ENCODE measurements at places on chromosomes 11 and 22. TPM values are rescaled to one million over a fixed set of nuclear protein-coding genes. Genes with fewer than 3 reads are reported as not detected.

Gene KDM4D
- 0.75 TPM for total RNA-seq

Gene OR4C16
- total RNA-seq = not detected

Gene CARS1
- total RNA-seq = 37.7 TPM

Gene GAL3ST1
- total RNA-seq = 1.2 TPM

Gene SLC35E4
- total RNA-seq = 5.0 TPM

Gene CCDC134
- 4.1 TPM for total RNA-seq

Gene NRIP3
- total RNA-seq = 2.6 TPM

Gene ACRV1
- total RNA-seq = not detected

Gene FOLR2
- total RNA-seq = 27.7 TPM

Gene GGTLC2
- total RNA-seq = not detected

Gene MRPL11
- 33.5 TPM for total RNA-seq

Gene VSTM5
- 0.87 TPM for total RNA-seq

Gene GLYAT
- not detected for total RNA-seq

Gene IFTAP
- 17.2 TPM for total RNA-seq

Gene ZNF214
- total RNA-seq = 1.5 TPM

Gene PGAP2
- 17.7 TPM for total RNA-seq

Gene SCN3B
- 0.16 TPM for total RNA-seq

Gene OR6T1
- total RNA-seq = not detected

Gene TMEM86A
- total RNA-seq = 4.4 TPM

Gene C1QTNF4
- total RNA-seq = 2.3 TPM

Gene PLCB3
- total RNA-seq = 32.3 TPM

Gene SPDYC
- total RNA-seq = not detected

All from aorta (tissue), 5 donors.